ENCODE measurements at places on chromosomes 7 and 10. TPM values are rescaled to one million over a fixed set of nuclear protein-coding genes. Genes with fewer than 3 reads are reported as not detected.

- DNase-seq: no peak
Measured at GRCh38 chr10:86339226-86339865, 27.2 kb downstream of the GRID1 start.

- DNase-seq: no peak
Measured at GRCh38 chr7:27210441-27211083, 10.7 kb upstream of the HOXA13 start.

- DNase-seq: peak; percentile 29
Measured at GRCh38 chr10:119365773-119366599, 158.6 kb downstream of the GRK5 start.

Gene OPN1SW
- total RNA-seq: not detected

Gene PFKFB3
- total RNA-seq: 53.1 TPM

Measured in heart left ventricle (tissue), 16 donors.